ENCODE measurements at places on chromosomes 11 and 22.

GRCh38 chr11:117900121-117900648 lies 23.7 kb upstream of the FXYD6 start:
- DNase-seq: no peak

DNA sequence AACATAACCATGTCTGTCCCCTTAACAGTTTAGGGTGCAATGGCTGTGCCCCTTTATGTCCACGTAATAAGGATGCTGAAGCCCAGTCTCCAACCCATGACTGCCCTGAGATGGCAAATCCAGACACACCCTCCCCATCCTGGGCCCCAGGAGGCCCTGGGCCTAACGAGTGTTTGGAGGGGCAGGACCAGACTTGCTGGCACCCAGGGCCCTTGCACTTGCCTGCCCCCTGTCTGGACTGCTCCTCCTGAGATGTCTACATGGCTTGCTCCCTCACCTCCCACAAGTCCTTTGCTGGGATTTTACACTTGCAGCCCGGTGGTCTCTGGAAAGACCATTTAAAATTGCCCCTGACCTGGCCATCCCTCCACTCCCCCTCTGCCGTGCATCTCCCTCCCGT lies 132.2 kb upstream of the NECTIN1 start:
- DNase-seq: no peak

DNA sequence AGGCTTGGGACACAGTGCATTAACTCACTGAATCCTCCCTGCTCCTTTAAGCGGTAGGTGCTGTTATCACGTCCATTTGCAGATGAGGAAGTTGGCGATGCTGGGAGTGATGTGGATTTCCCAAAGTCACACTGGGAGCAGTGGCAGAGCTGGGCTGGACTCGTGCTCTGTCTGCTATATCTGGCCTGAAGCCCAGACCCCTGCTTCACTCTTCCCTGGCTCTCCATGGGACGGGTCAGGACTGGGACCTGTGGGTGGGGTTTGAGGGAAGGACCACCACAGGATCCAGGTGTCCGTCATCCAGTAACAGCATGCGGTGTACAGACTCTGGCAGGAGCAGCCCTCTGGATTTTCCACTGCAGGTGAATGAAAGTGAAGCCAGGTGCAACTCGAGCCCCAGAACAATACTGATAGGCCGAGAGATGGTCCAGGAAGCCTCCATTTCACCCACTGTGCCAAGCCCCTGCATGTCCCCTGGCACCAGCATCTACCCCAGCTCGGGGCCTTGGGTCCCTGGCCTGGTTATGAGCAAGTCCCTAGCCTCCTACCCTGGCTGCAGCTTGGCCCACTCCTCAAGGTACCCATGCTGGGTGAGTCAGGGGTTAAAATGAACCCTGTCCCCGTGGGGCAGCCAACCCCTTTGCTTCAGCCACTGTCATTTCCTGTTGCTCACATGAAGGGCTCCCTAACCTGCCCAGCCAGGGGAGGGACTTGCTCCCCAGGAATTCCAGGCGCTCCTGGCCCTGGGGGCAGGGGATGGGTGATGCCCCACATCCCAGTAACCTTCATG lies 4.2 kb downstream of the USP2 start:
- DNase-seq: no peak

GRCh38 chr22:23157560-23158515 lies 12.6 kb downstream of the RAB36 start:
- DNase-seq: no peak

GRCh38 chr11:34448223-34448994 lies 9.7 kb downstream of the CAT start:
- no peak for DNase-seq

GRCh38 chr22:44147821-44148574 lies 32.7 kb upstream of the PARVG start:
- no peak for DNase-seq

Data from stimulated activated CD4-positive, alpha-beta T cell treated with anti-CD3 and anti-CD28 coated beads, Interleukin-1b, Interleukin-23, amount 100 ng/mL, for 1 hour (primary cell).